ENCODE measurements at places on chromosomes 5 and 9.

- DNase-seq, result no peak
Measured at GRCh38 chr5:165457859-165458481, 1952.6 kb downstream of the MAT2B start.

GRCh38 chr5:176186107-176186506, 52.1 kb upstream of the SIMC1 start:
- DNase-seq, result no peak

- DNase-seq, result no peak
Measured at GRCh38 chr5:54317511-54318260, 7.3 kb upstream of the ARL15 start.

DNA sequence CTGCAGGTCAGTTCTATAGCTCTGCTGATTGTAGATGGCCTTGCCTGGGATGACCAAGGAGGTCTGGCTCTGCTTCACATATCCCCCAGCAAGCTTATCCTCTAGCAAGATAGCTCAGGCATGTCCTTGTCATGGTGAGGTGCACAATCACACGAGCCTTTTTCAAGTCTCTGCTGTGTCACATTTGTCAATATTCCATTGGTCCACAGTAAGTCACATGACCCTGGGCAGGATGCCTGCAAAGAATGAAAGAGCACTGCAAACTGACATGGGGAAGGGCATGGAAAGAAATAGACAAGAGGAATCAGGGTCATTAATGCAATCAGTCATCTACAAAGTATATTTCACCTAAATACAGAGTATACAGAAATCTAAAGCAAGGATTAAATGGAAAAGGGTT, 142.0 kb downstream of the RORB start:
- no peak for DNase-seq

GRCh38 chr9:133515240-133515610, 9.5 kb downstream of the MYMK start:
- DNase-seq, result no peak

GRCh38 chr5:163385271-163385670, 52.1 kb upstream of the CCNG1 start:
- DNase-seq, result no peak

- DNase-seq, result no peak
Measured at GRCh38 chr9:69086769-69087168, 51.2 kb downstream of the FXN start.

Data from GM04504 (cell line).